ENCODE measurements at places on chromosomes 7 and 10.

DNA sequence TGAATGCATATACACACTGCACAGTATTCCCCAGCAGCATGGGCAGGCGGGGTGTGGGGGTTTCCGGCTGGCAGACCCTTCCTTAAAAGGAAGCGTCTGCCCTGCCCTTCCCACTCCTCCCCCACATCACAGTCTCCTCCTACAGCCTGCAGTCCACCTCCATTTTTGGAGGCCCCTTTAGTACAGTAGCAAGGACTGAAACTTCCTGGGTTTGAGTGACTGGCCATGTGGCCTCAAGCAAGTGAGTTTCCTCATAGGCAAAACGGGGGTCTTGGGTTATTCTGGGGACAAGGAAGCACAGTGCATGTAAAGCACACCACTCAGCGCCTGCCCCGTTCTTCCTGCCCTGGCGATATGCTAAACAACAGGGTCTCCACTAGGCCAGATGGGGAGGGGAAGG is 62.1 kb upstream of the COL13A1 start:
- DNase-seq = no peak

DNA sequence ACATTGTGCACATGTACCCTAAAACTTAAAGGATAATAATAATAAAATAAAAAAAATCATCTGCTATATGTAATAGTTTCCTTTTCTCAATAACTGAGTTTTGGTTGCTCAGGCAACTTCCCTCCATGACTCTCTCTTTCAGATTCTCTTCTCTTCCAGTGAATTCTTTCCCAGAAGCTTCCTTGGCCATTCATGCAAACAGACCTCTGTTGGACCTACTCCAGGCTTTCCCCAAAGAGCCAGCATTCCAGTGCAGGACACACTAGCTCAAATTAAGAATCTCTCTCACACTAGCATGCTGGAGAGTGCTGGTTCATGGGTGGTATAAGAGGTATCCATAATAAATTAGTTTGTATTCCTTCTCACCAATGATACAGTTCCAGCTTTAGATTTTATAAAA is 31.0 kb upstream of the ZEB1 start:
- DNase-seq = no peak

DNA sequence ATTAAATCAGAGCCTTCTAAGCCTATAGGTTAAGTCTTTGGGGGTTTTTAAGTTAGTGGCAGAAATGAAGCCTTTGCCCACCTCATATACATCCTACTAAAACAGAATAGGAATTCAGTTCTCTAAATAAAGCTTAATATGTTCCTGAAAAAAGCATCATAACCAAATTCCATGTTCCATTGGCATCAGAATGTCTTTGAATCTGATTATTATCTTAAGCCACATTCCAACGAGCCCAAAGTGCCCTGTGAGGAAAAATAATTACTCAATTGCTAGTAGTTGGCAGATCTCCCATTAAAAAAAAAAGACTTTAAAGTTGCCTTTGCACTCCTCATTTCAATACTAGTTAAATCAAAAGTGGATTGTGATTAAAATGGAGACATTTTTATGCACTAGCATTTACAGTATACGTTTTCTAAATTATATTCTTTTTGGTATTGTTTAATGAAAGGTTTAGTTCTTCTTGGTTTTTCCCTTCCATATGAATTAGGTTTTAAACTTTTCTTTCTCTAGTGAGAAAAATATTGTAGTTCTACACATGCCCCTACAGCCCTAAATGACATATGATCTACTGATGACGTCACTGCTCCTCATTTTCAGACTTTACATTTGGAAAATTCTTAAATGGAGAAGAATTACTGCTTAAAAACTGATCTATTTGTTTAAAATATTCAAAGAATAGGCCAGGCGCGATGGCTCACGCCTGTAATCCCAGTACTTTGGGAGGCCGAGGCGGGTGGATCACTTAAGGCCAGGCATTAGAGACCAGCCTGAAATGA is 54.3 kb upstream of the CABCOCO1 start:
- no peak for DNase-seq

DNA sequence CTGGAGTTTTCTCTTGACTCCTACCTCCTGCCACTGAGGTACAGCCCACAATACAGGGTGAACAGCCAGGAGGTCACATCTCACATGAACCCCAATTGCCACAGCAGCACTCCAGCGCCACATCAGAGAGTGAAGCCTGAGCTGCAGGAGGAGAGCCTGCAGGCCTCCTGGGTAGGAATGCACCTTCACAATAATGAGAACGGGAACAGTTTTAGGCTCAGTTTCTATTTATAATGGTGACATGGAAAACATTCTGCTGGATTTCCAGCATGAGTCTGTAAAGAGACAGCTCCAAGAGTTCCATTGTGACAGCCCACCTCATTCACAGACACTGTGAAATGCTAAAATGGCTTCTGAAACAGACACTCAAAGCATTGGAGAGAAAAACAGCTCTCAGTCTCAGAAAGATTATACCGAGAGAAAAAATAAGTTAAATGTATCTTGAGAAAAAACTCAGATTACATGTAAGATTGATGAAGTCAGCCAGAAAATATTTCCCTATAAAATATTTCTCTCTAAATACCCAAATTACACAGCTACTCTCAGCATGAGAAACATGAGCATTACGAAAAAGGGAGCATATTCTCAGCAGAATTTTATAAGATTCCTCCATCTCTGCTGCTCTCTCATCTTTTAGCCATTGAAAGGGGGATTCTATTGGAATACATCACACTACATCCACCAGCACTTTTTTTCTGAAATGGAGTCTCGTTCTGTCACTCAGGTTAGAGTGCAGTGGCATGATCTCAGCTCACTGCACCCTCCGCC is 11.3 kb downstream of the ZNF680 start:
- DNase-seq = no peak

DNA sequence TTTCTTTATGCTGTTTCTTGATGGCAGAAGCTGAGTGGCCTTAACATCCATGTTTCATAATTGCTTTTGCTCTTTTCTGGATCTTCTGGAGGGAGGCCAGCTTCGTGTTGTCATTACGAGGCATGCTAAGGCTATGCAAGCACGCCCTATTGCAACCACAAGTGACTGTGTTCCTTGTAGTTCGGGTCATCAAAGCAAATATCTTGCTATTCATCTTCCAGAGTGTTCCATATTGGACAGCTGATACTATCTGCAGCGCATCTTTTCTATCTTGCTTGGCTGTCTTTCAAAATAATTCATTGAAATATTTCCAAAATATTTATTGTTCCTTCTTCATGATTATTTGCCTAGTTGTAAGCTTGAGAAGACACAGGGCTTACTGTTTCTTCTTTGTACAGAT is 5.0 kb downstream of the EPHB6 start:
- DNase-seq = no peak

DNA sequence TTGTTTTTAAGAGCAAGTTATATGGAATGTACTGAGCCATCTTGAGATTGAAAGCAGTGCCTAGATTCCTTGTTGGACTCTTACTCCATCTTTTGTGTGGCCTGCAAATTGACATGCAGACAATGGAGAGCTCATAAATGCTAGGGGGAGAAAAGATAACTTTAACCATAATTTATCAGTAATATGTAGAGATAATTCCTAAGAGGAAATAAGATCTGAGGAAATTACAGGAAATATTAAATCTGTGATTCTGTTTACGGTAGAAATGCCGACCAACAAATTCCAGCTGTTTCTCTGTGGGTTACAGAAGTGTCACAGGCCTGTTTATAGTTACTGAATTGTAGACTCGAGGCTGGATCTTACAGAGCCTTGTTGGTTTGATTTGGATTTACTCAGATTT is 348.0 kb downstream of the SUGCT start:
- DNase-seq = no peak

All from esophagus squamous epithelium (tissue), 5 donors.